ENCODE measurements at places on chromosomes 7 and 10.

DNA sequence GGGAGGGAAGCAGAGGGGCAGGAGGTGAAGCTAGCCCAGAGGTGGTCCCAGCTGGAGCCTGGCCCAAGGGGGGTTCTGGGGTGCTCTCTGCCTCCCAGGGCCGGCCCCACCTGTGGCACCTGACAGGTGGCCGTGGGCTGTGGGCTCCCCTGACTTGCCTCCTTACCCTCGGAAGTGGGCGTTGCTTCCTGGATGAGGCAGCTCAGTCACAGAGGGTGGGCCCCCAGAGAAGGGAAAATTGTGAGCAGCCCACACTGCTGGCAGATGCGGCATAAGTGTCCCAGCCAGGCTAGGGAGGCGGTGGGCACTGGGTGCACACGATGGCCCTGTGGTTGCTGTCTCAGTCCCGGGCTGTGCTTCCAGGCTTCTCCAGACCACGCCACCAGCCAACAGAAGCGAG is 118.9 kb downstream of the LRRC18 start:
- DNase-seq = no peak

DNA sequence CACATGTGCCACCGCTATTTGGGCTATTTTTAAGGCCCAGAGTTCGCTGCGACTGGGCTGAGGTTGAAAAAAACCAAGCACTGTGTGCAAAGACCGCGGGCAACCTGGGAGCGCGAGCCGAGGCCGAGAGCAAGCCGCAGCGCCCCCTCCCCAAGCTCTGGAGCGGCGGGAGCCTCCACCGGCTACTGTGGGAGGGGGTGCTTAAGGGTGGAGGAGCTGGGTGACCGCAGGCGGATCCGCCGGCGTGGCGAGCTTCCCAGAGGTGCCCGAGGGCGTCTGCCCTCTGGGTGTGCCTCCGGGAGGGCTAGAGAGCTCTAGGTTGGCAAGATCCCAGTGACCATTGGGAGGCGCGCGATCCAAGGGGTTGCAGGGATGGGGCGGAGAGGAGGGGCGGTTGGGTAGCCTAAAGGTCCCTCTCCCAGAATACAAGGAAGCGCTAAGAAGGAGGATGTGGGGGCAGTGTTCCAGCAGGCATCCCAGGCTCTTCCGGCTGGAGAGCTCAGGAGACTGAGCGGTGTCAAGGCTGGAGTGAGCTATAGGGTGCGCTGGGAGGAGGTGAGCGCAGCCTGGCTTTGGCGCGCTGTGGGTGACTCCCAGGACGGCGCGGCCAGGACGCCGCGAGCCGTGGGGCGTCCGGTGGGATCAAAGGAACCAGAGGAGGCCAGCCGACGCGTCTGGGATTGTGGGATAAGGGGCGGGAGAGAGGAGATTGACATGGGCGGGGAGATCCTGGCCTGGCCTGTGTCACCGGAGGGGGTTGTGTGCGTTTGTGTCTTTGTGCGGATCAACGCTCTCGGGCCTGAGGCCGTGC is 8.0 kb downstream of the DLX5 start:
- DNase-seq = no peak

DNA sequence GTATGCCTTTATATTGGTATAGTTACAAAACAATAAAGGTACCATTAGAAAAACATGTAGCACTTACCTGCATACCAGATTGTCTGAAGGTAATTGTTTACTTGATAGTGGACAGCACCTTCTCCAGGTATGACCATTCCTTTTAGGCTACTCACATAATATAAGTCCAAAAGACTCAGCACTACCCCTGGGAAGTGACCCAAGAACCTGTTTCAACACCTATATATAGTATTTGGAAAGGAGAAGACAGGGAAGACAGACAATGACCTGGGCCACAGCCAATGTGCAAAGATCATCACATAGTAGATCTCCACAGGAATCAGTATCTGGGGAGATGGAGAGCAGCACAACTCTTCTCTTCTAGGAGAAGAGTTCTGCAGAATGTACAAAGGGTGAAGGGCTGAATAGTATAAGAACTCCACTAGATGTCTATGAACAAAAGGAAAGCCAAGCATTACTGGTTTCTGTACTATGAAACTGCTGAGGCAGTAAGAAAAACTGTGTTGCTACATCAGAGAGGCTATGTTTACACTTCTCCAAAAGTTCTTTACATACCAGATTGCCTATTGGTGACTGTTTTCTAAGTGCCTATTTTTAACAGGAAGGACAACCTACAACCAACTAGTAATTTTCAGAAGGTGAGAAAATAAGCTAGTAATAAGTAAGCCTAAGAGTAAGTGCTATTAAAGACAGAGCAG is 159.2 kb downstream of the BTAF1 start:
- DNase-seq = no peak

GRCh38 chr7:38541440-38541839 is 89.7 kb downstream of the AMPH start:
- no peak for DNase-seq

DNA sequence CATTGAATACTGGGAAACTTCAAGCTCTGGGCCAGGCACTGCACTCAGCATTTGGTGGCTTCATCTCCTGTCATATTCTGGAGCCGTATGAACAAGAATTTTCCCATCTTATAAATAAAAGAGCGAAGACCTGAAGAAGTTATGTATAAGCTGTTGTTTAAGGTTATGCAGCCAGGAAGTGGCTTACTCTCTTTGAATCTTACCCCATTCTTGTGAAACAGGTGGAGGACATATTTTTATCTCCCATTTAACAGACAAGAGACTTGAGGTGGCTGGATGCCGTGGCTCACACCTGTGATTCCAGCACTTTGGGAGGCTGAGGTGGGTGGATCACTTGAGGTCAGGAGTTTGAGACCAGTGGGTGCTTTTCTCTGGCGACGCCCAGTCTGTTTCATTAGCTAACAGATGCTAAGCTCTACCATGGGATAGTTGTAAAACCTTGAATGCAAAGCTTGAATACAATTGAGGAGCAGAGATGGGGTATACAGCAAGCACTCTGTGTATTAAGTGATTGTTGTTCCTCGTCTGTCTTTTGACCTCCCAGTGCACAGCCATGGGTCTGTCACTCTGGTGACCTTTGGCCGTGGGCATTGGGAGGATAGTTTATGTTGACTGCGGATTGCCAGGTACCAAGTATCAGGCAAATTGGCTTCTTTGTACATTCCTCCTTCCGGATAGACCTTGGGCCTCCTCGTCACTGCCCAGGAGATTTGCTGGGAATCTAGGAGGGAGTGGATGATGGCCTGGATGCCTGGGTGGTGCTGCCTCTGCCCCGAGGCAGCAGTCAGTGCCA is 85.8 kb downstream of the GRK5 start:
- DNase-seq = no peak

Data from AG20443 (cell line).